Stimulated activated CD4-positive, alpha-beta T cell treated with anti-CD3 and anti-CD28 coated beads, Interleukin-4, amount 100 ng/mL, for 24 hours (primary cell): ENCODE measurements at places on chromosomes 6 and 20.
A peak's percentile ranks its signal among the peaks of the same experiment; 100 is the strongest.

DNA sequence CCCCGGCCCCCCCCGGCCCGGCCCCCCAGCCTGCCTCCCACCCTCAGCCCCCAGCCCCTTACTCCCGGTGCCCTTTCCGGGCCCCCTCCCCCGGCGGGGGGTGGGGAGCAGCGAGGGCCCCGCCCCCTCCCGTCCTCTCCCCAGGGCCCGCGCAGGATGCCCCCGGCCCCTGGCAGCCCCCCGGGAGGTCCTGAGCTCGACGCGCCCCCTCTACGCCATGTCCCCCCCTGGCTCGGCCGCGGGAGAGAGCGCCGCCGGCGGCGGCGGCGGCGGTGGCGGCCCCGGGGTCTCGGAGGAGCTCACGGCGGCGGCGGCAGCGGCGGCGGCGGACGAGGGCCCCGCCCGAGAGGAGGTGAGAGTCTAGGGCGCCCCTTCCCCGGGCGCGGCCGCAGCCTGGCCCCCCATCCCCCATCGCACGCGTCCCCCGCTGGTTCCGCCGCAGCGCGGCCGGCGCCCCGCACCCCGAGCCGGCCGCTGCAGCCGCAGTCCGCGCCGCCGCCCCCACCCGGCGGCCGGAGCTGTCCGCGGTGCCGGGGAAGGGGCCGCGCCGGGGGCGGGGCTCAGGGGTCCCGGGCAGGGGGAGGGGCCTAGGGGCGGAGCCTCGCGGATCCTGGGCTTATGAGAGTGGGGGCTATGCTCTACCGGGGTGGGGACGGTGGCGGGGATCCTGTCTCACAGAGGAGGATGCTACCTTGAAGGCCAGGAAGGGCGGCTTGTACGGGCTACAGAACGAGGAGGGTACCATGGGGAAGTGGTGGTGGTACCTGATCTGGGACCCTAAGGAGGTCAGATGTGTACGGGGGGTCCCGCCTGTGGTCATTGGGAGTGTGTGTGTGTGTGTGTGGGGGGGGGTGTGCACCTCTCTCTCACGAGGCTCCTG, 516 bp downstream of the TMEM151B start:
- no peak for DNase-seq

- no peak for DNase-seq
Measured at GRCh38 chr6:153424719-153425400, 293.8 kb upstream of the RGS17 start.

- no peak for DNase-seq
Measured at GRCh38 chr6:110693296-110693695, 122.0 kb downstream of the CDK19 start.

DNA sequence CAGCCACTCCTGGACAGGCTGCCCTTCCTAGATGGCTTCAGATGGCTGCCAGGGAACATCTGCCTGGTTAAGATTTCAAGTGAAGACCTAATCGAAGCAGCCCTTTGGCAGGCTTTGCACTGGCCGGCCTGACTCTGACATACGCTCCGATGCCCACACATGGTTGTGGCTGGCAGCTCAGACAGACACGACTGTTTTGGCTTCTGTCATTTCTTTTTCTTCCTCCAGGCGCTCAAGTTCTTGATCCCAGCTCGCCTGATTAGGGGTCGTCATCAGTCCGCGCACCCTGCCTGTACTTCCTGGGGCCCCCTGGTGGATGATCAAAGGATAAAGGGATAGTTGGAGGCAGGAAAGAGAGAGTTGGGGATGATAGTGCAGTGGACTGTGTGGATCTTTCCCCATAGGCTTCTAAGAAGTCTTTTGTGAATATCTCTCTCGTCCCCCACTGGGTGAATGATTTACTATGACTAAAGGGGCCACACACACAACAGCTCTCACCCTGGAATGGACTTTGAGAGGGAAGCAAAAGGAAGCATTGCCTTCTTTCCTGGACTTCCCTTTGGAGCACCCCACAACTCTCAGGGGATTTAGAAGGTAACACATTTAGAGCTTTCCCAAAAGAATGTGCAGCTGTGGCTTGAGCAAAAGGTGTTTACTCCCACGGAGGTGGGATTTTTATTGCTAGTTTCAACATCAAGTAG, 21.4 kb upstream of the TRAM2 start:
- DNase-seq, result peak; percentile 29

- no peak for DNase-seq
Measured at GRCh38 chr6:27608916-27609883, 136.3 kb upstream of the ZNF184 start.

- no peak for DNase-seq
Measured at GRCh38 chr6:85395746-85396145, 54.1 kb upstream of the NT5E start.

DNA sequence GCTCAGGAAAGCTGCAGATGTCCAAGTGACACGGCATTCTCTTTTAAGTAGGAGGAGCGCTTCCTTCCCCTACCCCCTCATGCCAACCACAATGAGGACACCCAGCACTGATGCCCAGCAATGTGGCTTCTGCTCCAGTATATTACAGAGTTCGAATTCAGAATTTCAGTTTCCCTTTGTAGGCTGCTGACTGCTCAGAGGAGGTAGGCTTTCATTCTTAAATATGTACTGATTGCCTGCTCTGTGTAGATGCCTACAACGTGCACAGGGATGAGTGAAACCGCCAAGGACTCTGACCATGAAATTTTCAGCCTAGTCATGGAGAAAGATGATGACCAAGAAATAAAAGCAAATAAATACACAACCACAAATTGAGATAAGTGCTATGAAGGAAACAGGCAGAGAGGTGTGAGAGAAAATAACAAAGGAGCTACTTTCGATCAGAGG, 50.9 kb upstream of the TNFAIP3 start:
- DNase-seq, result no peak
